ENCODE measurements at places on chromosomes 2 and 18.

- peak; percentile 17 for DNase-seq
These were observed 50.3 kb upstream of the EPC2 start for GRCh38 chr2:148594216-148594615.

DNA sequence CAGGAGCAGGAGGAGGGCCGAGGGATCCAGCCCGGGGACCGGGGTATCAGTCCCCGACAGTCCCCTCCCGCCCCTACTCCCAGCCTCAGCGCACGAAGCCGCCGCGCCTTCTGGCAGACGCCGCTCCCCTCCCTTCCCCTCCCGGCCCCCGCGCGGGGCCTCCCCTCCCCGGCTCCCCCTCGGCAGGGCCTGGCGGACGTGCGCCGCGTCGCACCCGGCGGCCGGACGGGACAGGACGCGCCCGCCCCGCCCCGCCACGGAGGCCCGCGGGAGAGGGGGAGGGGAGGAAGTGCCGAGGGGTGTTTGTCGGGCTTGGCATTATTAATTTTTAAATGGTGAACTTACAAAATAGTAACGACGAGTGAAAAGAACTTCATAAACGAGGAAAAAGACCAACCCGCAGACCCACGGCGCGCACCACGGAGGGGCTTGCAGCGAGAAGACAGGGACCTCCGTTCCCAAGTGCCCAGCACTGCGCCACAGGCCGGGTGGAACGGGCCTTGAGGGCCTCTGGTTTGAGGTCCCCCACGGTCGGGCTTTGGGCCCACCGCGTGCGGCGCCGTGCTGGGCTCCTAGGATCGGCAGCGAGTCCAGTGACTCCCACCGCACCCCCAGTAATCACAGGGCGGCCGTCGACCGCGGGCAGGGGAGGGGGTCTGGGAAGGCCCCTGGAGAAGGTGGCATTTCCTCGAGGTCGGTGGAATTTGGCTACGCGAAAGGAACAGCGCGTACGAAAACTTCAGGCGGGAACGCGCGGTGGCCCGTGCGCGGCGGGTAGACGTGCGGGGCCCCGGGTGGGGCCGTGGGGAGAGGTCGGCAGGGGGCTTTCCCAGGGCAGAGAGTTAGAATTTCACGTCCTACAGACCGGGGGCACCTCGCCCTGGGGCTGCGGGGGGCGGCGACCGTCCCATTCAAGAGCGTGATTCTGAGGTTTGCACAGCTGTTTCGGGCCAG lies 954 bp upstream of the CTDSP1 start:
- DNase-seq, result no peak

GRCh38 chr2:40448476-40449079 lies 3.3 kb downstream of the SLC8A1 start:
- DNase-seq, result no peak

DNA sequence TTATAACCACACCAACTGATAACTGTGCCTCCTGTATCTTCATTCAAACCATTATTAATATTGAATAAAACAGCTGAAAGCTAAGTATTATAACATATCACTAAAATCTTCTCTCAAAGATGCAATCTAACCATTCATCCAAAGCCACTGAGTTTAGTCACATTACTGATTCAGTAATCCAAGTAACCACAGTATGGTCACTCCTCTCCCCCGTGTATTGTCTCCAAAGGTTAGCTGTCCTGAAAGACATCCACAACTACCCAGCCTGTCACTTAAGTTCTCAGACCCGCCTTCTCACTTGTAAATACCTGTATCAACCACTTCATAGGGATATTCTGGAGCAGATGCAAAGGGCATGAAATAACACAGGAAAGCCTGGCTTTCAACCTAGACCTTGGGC lies 213.4 kb upstream of the BOD1L2 start:
- no peak for DNase-seq

DNA sequence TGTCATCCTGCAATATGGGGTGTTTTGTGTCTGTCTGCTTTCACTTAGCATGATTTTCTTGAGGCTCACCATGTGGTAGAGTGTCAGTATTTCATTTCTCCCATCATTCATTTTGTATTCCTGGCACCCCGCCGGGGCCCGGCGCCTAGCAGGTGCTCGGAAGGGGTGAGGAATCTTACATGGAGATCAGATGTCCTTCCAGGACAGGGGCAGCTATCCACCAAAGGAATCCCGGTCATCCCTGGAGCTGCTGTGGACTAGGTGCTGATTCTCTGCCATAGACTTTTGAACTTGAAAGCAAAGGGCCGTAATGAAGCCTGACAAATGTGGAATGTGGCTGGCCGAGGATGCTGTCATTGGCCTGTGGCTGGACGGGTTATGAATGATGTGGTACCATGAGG lies 2.4 kb downstream of the PRELID3A start:
- DNase-seq, result no peak
